Lung (tissue), 17 donors: ENCODE measurements at places on chromosomes 7 and 10. TPM values are rescaled to one million over a fixed set of nuclear protein-coding genes. Genes with fewer than 3 reads are reported as not detected.

DNA sequence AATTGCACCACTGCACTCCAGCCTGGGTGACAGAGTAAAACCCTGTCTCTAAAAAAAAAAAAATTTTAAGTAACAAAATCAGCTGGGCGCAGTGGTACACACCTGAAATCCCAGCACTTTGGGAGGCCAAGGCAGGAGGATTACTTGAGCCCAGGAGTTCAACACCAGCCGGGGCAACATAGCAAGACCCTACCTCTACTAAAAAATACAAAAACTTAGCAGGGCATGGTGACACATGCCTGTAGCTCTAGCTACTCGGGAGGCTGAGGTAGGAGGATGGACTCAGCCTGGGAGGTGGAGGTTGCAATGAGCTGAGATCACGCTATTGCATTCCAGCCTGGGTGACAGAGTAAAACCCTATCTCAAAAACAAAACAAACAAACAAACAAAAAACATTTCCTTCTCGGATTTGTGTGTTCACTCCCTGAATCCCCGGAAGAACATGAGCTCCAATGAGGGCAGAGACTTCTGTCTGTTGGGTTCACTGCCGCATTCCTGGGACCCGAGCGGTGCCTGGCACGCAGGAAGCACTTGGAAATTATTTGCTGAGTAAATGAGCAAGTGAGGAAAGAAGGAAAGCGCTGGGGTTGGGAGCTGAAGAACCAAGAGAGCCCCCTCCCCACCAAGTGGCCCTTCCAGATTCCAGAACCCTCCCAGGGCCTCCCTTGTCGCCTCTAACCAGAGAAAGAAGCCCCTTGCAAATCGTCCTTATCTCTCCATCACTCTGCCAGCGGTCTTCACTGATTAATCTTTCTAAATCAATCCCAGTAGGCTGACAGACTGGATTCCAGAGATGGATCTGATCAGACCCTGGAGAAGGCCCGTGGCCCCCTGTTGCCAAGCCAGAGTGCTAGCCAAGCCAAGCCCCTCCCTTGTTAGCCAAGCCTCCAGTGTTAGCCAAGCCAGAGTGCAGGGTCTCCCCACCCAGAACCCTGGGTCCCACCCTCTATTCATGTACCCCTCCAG is 6.2 kb downstream of the TNRC18 start:
- H3K4me3 ChIP-seq, result no peak overlapping the region
- H3K4me1 ChIP-seq, result peaks cover 10% of the 10 kb centered on the region
- peak overlapping the region; percentile 73 for H3K27ac ChIP-seq
- no peaks in the 10 kb centered on the region for H3K27me3 ChIP-seq
- peaks cover 6% of the 10 kb centered on the region for H3K36me3 ChIP-seq
- peak; percentile 78 for DNase-seq

GRCh38 chr7:318878-319661 is 29.1 kb downstream of the FOXL3 start:
- no peaks in the 10 kb centered on the region for H3K27me3 ChIP-seq
- no peaks in the 10 kb centered on the region for H3K4me1 ChIP-seq
- H3K27ac ChIP-seq, result no peak overlapping the region
- DNase-seq, result peak; percentile 18
- no peaks in the 10 kb centered on the region for H3K36me3 ChIP-seq

The THSD7A gene
- 8.2 TPM for total RNA-seq

The NKX1-2 gene
- total RNA-seq, result 0.06 TPM

The SYPL1 gene
- total RNA-seq, result 71.6 TPM

DNA sequence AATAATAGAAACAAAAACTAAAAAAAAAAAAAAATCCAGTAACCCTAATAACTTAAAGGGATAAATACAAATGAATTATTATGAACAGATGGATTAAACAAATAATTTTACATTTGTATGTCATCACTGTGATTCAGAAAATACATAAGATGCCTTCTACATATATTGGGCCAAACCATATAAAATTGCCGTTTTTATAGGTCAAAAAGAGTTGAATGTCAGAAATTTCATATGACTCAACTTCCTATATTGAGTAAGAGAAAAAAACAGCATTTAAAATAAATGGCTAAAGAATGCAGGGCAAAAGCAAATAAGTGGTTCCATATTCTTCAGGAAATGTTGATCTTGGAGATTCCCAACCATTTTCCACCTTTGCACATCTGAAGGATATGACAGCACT is 9.4 kb downstream of the SLC35B4 start:
- H3K36me3 ChIP-seq, result peaks cover 5% of the 10 kb centered on the region
- DNase-seq, result no peak
- peaks cover 5% of the 10 kb centered on the region for H3K4me1 ChIP-seq
- no peak overlapping the region for H3K4me3 ChIP-seq
- no peaks in the 10 kb centered on the region for H3K27me3 ChIP-seq
- H3K27ac ChIP-seq, result no peak overlapping the region
